ENCODE measurements at places on chromosomes 6 and 20. TPM values are rescaled to one million over a fixed set of nuclear protein-coding genes. Genes with fewer than 3 reads are reported as not detected.

KIF25 gene
- 10.9 TPM for polyA plus RNA-seq

ARMH2 gene
- polyA plus RNA-seq, result not detected

HDGFL1 gene
- polyA plus RNA-seq, result not detected

DCBLD1 gene
- polyA plus RNA-seq, result 35.5 TPM

BFSP1 gene
- 4.1 TPM for polyA plus RNA-seq

SIRPD gene
- polyA plus RNA-seq, result not detected

ZBTB46 gene
- polyA plus RNA-seq, result 10.3 TPM

UST gene
- 6.5 TPM for polyA plus RNA-seq

PRKN gene
- polyA plus RNA-seq, result 3.2 TPM

GRCh38 chr6:1574890-1575209 is 34.9 kb upstream of the FOXC1 start:
- no peak for DNase-seq

- peak; percentile 98 for DNase-seq
Observed at GRCh38 chr6:110179406-110180227, at the start of gene WASF1. Gene WASF1 (minus strand): TSS chr6:110179670. CDS start chr6:110127601, 52,069 bp downstream.

GRCh38 chr6:159075506-159076228 is 30.9 kb upstream of the TAGAP start:
- no peak for DNase-seq

GRCh38 chr6:19723545-19723944 is 113.6 kb upstream of the ID4 start:
- no peak for DNase-seq

DNA sequence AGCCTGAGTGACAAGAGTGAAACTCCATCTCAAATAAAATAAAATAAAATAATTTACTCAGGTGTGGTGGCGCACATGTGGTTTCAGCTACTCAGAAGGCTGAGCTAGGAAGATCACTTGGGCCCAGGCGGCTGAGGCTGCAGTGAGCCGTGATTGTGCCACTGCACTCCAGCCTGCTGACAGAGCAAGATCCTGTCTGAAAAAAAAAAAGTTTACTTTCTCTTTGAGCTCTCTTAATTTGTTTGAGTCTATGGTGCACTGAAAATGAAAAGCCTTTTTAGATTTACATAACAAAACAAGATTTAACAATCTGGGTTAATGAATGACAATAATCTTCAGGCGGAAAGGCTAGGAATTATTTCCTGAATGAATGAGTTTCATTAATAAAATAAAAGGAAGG is 23.3 kb upstream of the NHSL1 start:
- DNase-seq, result no peak

DNA sequence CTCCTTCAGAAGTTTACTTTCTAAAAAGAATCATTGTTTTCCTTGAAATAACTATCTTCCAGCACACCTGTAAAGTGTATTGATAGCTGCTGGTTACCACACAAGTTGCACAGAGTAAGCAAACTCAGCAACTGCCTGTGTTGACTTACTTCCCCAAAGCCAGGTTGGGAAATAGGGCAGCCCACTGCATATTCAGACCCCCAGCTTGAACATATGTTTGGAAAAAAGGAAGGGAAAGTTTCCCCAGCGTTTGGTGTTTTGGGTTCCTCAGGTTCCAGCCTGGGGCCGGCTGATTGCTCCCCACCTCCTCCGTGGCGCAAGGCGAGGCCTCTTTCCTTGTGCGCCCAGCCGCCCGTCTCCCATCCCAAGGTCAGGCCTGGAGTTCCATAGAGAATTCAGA is 70.1 kb upstream of the QKI start:
- DNase-seq, result no peak

- DNase-seq, result no peak
Observed at GRCh38 chr6:4565301-4566250, 210.6 kb upstream of the CDYL start.

GRCh38 chr6:116016846-116017545 is 43.7 kb downstream of the FRK start:
- DNase-seq, result peak; percentile 77

DNA sequence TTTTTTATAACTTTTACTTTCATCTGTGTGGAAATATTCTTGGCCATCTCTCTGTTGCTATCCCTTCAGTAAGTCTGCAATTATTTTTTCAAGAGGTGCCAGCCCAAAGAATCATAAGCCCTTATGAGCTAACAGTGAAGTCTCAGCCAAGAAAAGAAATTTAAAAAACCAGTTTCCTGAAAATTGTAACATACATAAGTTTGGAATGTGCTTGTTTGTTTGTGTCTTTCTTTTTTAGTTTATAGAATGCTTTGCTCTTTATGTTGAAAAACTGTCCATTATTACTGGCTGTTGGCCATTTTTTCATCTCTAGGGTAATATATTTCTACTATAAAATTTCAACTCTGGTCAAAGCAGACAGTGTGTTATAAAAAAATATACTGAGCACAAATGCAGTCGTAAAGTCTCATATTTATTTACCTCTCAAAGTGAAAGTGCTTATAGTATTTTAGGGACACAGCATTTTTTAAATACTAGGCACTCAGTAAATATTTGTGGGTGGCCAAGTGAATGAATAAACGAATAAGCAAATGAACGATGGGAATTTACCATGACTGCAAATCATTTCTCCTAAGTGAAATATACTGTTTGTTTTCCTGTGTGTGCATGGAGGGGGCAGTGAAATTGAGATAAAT is 659.7 kb downstream of the KIF16B start:
- no peak for DNase-seq

DNA sequence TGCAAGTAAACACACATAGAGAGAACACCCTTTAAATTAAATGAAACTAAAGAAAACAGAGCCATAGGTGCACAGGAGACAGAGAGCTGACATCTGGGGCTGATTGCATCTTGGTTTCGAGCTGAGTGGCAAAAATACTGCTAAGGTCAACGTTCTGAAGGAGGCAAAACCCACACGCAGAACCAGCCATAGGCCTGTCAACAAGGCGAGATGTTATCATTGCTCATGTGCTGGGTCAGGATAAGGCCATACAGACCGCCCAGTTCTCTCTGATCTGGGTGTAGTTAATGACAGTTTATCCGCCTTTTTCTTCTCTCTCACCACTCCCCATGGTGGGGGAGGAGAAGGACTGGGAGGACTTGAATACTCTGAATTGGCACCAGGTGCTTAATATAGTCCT is 4.5 kb upstream of the FAM110A start:
- no peak for DNase-seq

- no peak for DNase-seq
Observed at GRCh38 chr6:142075516-142076101, 57.1 kb upstream of the GJE1 start.

- DNase-seq, result no peak
Observed at GRCh38 chr6:138036111-138036510, 71.1 kb downstream of the PERP start.

DNA sequence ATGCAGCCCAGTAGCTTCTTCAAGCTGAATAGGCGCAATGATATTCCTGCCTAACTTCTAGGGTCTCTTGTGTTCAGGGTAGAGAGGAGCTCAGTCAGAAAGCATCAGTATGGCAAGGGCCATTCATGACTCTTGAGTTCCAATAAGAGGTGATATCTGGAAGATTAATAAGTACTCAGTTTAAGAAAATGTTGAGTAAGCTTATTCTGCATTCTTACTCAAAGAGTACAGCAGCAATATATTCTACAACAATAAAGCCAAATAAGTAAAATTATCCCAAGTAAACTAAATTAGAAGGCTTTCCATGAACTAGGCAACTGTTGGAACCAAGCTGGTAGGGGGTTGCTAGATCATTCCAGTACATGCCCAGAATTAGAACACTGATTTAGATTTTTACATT is 303.2 kb downstream of the PACRG start:
- no peak for DNase-seq

GRCh38 chr20:43691928-43692524 is 25.1 kb downstream of the MYBL2 start:
- peak; percentile 6 for DNase-seq

- no peak for DNase-seq
Observed at GRCh38 chr6:85684133-85684808, 41.6 kb upstream of the SYNCRIP start.

DNA sequence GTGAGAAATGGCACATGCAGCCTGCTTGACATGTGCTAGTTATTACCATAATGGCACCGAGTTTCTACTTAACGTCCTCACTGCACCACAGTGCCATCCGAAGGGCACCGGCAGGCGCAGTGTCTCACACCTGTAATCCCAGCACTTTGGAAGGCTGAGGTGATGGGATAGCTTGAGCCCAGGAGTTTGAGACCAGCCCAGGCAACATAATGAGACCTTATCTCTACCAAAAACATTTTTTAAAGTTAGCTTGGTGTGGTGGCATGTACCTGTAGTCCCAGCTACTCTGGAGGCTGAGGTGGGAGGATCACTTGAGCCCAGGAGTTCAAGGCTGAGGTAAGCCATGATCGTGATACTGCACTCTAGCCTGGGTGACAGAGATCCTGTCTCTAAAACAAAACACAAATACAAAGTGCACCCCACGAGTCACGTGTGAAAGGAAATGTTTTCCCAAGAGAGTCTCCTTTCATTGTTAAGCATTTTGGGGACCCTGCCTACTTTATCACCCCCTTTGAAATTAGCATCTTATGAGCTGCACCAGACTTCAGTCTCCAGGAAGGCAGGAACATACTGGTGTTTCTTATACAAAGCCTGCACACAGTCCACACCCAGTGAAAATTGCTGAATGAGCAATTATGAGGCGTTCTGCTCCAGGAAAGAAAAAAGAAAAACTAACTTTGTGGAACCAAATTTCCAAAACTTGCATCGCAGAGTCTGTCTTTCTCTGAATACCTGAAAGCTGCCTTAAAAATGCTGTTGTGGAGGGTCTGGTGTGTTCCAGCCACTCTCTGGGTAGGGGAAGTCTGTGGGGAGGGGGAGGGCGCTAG is 47.1 kb upstream of the FOXQ1 start:
- DNase-seq, result no peak

GRCh38 chr20:34773726-34774125 is 51.7 kb downstream of the NCOA6 start:
- no peak for DNase-seq

DNA sequence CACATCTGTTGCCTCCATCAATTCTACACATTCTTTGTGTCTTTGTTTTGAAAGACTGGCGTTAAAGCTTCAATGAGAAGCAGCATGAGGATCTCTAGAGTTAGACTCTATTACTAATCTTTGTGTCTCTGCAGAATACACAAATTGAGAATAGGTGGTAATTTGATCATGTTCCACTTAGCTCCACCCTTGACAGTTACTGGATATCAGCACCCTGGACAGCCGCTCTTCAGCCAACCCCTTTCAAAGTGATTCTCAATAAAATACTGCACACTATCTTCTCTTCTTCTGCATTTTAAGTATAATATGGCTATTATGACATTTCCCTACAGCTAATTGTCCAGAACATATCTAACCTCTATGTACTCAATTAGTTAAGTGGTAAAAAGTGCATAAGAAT is 54.3 kb upstream of the CNR1 start:
- no peak for DNase-seq
